A549 treated with GW870086 at 1 μM for 4 hours (cell line): ENCODE measurements at places on chromosomes 11 and 22. TPM values are rescaled to one million over a fixed set of nuclear protein-coding genes. Genes with fewer than 3 reads are reported as not detected.

Gene CDC42EP1
- total RNA-seq = 25.8 to 35.9 TPM (median 33.4 TPM) in 5 replicates

Gene JAML
- not detected in 5 replicates for total RNA-seq

Gene PAX6
- total RNA-seq = 0.93 to 1.6 TPM (median 1.3 TPM) in 5 replicates

Gene F2
- total RNA-seq = 1.9 to 2.6 TPM (median 2.2 TPM) in 5 replicates

Gene CNTF
- 1.0 to 1.5 TPM (median 1.3 TPM) in 5 replicates for total RNA-seq

Gene NELL1
- total RNA-seq = not detected in 5 replicates

Gene HBE1
- 0.38 TPM in 1 of 5 replicates, not detected in the others for total RNA-seq

Gene MYRF
- total RNA-seq = 15.9 to 22.9 TPM (median 20.8 TPM) in 5 replicates

Gene P2RY2
- total RNA-seq = 12.8 to 15.3 TPM (median 13.1 TPM) in 5 replicates
